ENCODE measurements at places on chromosomes 4 and X. TPM values are rescaled to one million over a fixed set of nuclear protein-coding genes. Genes with fewer than 3 reads are reported as not detected.

The SMPX gene
- not detected for total RNA-seq

The KIAA1210 gene
- total RNA-seq: not detected

The PNMA5 gene
- total RNA-seq: not detected

The CT47A7 gene
- not detected for total RNA-seq

The MAML3 gene
- 0.89 TPM for total RNA-seq

The SMIM10L2A gene
- total RNA-seq: 0.20 TPM

The HHIP gene
- total RNA-seq: 0.12 TPM

The NELFA gene
- 30.1 TPM for total RNA-seq

The MTTP gene
- total RNA-seq: 0.27 TPM

The UGT2A1 gene
- not detected for total RNA-seq

The RPS6KA6 gene
- total RNA-seq: not detected

The ZXDA gene
- 4.9 TPM for total RNA-seq

The CNKSR2 gene
- total RNA-seq: not detected

Measured in MCF 10A (cell line).